Stimulated activated CD4-positive, alpha-beta T cell treated with anti-CD3 and anti-CD28 coated beads, TNF-alpha, amount 100 ng/mL, for 1 hour (primary cell): ENCODE measurements at places on chromosomes 1 and 21.
A peak's percentile ranks its signal among the peaks of the same experiment; 100 is the strongest.

DNA sequence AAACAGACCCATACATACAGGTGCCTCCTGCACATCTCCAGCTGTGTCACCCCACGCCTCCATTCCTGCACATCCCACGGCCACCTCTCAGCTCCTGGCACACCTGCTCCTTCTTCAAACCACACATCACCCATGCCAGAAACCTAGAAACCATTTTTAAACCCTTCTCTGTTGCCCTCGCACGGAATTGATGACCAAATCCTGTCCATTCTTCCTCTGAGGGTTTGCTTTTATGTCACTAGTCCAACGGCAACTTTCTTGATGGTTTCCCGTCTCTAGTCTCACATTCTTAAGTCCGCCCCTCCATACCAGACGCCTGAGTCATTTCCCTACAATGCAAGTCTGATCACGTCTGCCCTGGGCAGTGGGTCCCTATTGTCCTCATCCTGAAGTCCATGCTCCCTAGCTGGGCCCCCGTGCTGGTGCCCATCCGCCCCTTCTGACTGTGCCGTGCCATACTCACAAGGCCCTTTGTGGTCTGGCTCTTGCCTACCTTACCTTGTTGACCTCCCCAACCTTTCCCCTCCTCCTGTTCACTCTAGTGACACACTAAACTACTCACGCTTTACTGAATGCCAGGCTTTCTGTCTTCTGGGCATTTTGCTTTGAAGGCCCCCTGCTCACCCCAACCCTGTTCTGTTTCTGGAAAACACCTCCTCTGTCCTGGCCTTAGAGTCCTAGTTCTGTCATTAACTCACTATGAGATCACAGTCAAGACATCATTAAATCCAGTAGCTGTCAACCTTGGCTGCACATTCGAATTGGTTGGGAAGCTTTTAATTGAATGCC is 17.6 kb downstream of the SLC2A1 start:
- no peak for DNase-seq

GRCh38 chr1:65163201-65163805 is 15.3 kb downstream of the AK4 start:
- no peak for DNase-seq

- peak; percentile 9 for DNase-seq
Observed at GRCh38 chr1:156704930-156705320, 458 bp downstream of the CRABP2 start.

- no peak for DNase-seq
Observed at GRCh38 chr1:211643324-211644212, 31.9 kb downstream of the NEK2 start.
